ENCODE measurements at places on chromosomes 13 and 19. TPM values are rescaled to one million over a fixed set of nuclear protein-coding genes. Genes with fewer than 3 reads are reported as not detected.

Gene KCNN1
- 0.19 TPM for total RNA-seq

Gene FFAR1
- total RNA-seq, result not detected

Gene LIM2
- total RNA-seq, result not detected

Gene SIGLEC8
- total RNA-seq, result 1.8 TPM

DNA sequence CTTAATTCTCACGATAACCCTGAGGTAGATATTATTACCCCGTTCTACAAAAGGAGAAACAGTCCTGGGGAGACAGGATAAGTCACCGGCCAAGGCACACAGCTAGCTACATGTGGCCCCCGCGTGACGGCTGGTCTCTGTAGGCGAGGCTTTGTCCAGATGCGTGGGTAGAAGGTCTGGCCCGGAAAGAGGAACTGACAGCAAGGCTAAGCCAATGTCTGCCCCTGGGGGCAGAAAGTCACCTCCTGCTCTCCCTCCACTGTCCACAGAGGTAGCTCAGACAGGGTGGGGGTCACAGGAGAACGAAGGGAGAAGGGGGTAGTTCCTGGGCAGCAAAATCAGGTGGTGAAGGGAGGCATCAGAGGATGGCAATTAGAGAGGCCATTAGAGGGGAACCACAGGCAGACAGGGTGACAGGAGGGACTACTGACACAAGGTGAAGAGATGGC, 1.8 kb downstream of the APOC4 start:
- no peak for DNase-seq

GRCh38 chr13:111510502-111511218, 190.2 kb downstream of the TEX29 start:
- DNase-seq, result no peak

GRCh38 chr19:2049741-2050348, 1.2 kb downstream of the MKNK2 start:
- DNase-seq, result peak; percentile 95

- DNase-seq, result peak; percentile 85
Measured at GRCh38 chr19:4909156-4909896, at the start of gene UHRF1. TSS of gene UHRF1 (plus strand) at chr19:4909501. CDS start at chr19:4910886, 1,385 bp downstream.

DNA sequence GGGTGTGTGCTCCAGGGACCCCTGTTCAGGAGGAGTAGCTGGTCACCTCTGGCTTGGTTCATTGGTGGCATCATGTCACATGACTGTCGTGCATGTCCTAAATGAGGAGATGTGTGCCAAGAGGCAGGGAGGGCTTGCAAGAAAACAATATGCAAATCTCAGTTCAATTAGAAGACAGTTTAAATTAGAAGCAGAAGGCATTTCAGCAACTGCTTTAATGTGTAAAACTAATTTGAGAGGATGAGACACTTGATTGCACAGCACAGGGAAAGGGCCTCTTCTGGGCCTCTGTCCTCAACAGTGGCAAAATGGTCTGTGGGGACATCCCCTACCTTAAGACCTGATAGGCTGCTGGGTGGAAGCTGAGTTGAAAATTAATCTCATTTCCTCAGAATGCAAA, 54.6 kb downstream of the SPATA13 start:
- DNase-seq, result peak; percentile 49

GRCh38 chr13:103039183-103039582, 27.0 kb downstream of the SLC10A2 start:
- DNase-seq, result peak; percentile 37

DNA sequence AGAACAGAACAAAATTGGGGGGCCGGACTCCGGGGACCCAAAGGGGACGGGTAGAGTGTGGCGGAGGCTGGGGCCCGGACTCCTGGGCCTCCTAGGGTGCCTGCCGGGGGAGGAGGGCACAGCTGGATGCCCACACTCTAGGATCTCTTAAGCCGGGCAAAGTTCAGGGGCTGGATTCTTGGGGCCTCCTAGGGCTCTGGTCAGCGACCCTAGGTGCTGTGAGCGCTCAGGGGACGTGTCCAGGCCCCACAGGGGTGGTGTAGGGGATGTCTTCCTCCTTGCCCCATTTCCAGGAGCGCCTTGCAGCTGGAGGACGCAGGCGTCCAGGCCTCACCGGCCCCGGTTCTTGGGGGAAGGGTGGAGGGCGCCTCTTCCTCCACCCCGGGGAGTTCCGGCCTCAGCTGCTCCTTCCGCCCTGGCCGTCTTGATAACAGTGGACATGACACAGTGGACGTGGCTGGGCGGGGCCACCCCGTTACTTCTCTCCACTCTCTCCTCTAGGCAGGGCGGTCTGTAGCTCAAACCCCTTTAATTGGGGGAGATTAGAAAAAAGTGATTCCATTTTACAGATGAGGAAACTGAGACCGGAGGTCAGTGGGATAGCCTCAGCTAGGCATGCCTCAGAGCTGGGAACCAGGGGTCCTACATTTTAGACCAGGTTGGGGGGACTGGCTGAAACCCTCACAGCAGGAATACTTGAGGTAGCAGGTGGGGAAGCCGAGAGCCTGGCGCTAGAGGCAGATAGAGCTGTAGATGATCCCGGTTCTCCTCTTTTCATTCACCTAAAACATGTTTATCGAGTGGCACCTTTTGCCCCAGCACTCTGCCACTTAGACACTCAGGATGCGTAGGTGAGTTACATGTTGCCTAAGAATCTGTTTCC, 705 bp downstream of the STXBP2 start:
- DNase-seq, result peak; percentile 85

GRCh38 chr19:17475541-17476115, 5.3 kb downstream of the SLC27A1 start:
- no peak for DNase-seq

- DNase-seq, result no peak
Measured at GRCh38 chr13:101576977-101577376, 124.5 kb downstream of the ITGBL1 start.

- DNase-seq, result no peak
Measured at GRCh38 chr13:97264663-97265062, 42.5 kb downstream of the MBNL2 start.

DNA sequence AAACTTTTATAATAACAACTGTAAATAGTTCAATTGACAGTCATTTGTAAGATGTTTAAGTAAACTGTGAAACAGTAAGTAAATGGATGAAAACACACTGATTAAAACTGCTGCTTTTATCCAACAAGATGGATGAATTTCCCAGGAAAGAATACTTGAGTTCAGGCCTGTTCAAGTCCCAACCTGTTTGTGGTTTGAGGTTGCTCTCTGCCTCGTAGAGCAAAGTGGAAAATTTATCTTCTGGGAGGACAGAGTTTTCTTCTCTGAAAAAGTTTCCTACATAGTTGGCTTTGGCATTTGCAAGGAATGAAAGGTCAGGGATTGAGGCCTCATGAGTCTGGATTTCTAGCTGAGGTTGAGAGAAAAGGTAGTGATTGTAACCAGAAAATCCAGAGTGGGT, 15.2 kb upstream of the ZNF543 start:
- DNase-seq, result no peak

All from kidney (tissue), 22 donors.